ENCODE measurements at places on chromosomes 2 and 18.

- peak; percentile 60 for DNase-seq
These were observed 483 bp downstream of the OSBPL6 start for GRCh38 chr2:178194600-178195389.

DNA sequence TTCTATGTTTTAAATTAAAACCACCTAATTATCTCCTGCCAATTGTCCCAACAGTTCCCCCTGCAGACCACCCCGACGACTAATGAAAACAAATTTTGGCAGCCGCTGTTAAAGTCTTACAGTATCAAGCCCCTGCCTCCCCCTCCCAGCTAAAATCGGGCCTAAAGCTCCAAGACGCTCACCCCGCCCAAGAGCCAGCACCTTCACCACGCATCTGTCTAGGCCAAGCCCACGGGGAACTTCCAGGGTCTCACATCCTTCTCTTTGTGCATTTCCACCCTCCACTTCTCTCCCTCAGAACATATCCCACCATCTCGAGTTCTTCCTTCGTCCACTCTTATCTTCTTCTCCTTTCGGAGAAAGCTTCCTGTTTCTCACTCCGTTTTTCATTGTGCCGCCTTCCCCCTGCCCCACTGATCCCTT is 445 bp downstream of the PRPF40A start:
- peak; percentile 33 for DNase-seq

- DNase-seq = no peak
These were observed 61.0 kb downstream of the CRIM1 start for GRCh38 chr2:36416370-36417165.

DNA sequence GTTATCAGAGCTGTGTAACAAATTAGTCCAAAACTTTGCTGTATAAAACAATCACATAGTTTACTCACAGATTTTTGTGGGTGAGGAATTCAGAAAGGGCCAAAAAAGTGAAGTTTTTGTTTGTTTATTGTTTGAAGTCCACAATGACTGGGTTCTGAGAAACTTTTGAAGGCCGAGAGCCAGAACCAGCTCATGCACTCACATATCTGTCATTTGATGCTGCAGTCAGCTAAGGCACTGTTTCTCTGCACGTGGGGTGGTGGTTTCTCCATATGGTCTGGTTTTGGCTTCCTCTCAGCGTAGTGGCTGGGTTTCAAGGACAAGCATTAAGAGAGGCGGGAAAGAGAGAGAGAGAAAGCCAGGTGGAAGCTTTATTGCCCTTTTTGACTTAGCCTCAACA is 131.8 kb downstream of the TWIST2 start:
- peak; percentile 15 for DNase-seq

- no peak for DNase-seq
These were observed 130.5 kb upstream of the SLC1A4 start for GRCh38 chr2:64858541-64859311.

GRCh38 chr2:46816151-46816845 is 99.3 kb downstream of the MCFD2 start:
- no peak for DNase-seq

DNA sequence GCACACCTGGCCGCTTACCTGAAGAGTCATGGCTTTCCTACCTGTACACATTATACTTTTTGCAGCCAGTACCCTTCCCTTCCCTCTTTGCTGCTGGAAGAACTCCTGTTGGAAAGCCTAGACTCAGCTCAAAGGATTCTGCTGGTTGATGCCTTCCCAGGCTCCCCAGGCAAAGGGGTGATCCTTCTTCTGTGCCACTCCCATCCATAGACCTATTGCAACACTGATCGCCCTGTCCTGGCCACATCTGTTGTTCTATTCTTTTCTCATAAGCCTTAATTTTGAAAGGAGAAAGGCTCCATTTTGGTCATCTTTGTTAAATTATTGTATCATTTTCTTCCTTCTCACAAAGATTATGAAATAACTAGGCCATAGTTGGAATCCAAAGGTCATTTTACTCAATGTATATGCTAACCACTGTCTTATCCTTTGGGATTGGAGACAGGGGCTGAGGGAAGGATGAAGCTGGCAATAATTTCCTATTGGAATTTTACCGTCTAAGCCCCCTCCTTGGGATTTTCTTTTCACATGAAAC is 3.4 kb upstream of the PRKCE start:
- no peak for DNase-seq

GRCh38 chr2:118372886-118373830 is 284.9 kb downstream of the INSIG2 start:
- DNase-seq = peak; percentile 1

- DNase-seq = no peak
These were observed 37.6 kb downstream of the SFXN5 start for GRCh38 chr2:73033766-73034381.

DNA sequence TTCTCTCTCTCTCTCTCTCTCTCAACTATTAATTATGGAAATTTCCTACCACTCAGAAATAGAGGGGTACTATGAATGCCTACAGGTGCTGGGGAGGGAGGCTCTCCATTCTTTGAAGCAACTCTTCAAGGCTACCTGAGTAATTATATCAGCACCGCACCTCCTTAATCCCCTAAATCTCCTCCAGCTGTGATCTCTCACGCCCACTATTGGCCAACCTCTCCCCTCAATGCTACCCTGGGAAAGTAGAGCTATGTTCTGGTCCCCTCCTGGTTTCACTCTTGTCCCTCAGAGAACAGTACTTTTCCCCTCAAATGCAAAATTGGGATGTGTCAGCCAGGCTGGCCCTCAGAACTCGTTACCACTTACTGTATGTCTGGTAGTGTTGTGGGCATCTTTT is 1.6 kb downstream of the MOCOS start:
- no peak for DNase-seq

DNA sequence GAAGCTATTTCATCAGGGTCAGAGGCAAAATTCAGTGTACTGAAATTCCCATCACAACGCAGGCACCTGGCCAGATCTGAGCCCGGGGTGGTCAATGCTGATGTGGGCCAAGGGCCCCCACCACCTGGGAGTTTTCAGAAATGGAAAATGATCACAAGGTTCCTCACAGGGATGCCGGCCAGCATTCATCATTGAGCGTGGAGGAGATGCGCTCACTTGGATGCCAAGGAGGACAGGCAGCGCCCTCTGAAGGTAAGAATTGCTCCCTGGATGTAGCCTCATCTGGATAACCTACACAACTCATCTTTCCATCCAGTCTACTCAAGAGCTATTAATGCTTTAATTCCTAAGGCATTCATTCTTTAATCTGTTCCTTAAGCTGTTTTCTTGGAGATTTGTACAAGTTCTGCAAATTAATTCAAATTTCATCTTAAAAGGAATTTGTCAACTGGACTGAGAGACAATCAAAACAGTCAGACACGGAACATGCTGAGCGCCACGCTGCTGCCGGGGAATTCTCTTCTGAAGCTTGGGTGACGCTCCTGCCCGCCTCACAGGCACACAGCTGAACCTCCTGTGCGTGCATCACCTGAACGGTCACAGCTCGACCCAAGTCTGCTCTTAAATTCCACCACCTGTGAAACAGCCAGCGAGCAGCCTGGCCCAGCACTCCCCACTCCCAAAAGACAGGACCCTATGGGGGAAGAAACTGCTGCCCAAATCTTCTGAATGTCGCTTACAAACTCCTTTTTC is 206.7 kb downstream of the HDAC4 start:
- peak; percentile 5 for DNase-seq

- no peak for DNase-seq
These were observed 289.0 kb downstream of the RNF144A start for GRCh38 chr2:7206111-7206810.

GRCh38 chr2:111616651-111617218 is 267.3 kb downstream of the ANAPC1 start:
- DNase-seq = no peak

DNA sequence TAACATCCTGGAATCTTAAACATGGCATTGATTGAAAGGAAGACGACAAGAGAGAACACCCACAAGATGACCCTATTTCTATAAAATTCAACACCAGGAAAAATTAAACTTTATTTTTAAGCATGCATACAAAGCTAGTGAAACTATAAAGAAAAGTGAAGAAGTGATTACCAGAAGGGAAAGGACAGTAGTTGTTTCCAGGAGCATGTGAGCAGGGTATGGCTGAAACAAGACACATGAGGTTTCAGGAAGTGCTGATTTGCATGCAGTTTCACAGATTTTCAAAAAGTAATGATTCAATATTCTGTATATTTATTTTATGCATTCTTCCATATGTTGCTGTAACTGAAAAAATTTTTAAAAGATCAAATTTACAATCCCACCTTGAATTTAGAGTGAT is 24.6 kb upstream of the DAW1 start:
- DNase-seq = no peak

DNA sequence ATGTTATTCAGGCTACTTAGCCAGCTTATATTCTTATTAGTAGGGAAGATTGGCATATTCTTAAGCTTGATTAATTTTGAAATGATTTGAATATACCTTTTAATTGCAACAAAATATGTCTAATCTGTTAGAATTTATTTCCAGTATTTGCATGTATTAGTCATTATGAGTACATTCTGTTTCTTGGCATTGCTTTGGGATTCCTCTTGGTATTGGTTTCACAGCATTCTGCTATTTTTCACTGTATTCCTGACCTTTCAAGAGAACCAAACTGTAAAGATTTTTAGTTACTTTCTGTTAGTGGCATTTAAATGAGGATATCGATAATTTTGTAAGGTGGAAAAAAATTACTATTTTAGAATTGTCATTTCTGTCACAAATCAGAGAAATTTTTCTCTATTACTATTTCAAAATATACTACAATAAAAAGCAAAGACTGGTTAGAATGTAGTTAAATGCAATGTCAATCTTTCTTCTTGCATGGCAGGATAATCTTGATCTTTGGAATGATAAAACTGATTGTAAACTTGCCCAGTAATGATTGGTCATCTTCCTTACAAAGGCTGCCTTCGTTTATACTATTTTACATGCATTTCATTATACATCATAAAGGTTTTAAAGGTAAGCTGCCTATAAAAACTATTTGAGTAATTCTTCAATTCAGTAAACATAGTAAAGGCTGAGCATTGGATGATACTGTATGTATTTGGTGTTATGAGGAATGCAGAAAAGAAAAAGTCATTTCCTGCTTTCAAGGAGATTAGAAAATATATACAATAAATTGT is 86.1 kb downstream of the SLC4A10 start:
- DNase-seq = peak; percentile 23

- peak; percentile 28 for DNase-seq
These were observed 13.1 kb upstream of the NAB1 start for GRCh38 chr2:190635781-190636180.

DNA sequence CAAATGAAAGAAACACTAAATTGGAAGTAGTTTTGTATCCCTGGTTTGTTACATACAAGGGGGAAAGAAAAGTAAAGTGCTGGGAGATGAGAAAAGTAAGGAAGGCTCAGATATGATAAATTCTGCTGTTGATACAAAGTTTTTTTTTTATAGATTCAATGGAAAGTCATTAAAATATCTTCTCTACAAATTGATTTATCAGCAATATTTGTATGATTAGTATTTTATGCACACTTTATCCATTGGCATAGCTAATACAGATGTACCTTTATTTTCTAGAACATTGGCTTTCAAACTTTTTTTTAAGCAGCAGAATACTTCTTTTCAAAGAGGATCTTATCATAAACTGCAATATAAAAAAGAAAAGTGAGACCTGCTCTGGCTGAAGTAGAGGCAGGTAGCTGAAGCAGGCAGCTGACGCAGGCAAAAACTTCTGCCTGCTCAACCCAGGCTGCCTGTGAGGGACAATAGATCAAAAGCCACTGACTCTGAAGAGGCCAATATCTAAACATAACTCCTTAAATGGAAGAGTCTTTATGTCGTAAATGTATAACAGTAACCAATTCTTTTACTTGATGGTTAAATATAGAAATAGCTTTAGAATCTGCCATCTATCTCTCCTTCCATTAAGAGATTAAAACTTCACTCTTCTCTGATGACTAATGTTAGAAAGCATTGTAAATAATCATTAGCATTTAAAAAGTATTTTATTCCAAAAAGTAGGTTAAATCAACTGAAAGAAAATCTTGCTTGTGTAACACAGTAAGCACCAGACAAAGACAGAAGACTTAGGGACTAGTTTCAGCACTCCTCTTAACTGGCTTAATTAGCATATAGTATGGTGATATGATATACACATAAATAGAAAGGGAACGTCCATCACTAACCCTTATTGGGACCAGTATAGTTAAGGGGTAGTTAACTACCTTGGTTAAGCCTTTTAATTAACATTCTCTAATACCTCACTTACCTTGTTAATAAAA is 174.2 kb downstream of the SLC39A10 start:
- DNase-seq = no peak

DNA sequence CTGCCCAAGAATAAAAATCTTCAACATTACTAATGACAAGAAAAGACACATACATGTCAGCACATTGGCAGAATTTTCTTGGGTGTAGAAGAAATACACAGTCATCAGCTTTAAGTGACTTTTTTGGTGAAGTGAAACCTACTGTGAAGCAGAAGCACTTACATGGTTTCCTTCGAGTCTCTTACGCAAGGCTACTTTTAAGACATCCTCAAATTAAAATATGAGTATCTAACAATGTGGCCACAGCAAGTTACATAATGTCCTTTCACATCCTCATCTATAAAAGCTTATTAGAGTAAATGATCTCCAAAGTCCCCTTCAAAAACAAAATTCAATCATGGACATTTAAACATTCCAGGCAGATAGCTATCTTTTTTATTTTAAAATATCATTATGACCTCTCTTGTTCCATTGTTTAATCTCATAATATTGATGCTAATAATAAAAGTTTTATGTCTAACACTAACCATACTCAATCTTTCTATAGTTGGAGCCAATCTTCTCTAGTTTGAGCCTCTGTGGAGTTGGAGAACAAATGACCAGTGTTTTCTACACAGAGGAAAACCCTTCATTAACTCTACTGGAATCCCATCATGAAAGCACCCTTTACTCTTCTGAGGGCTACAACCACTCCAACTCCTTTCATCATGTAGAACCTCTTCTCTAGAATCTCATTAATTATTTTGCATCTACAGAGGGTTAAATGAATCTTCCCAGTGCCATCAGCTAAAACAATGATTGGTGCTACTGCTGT is 182.2 kb upstream of the ZFP36L2 start:
- no peak for DNase-seq

GRCh38 chr2:191190435-191190834 is 39.6 kb upstream of the STAT4 start:
- no peak for DNase-seq

GRCh38 chr2:105411720-105412407 is 13.0 kb upstream of the FHL2 start:
- no peak for DNase-seq

DNA sequence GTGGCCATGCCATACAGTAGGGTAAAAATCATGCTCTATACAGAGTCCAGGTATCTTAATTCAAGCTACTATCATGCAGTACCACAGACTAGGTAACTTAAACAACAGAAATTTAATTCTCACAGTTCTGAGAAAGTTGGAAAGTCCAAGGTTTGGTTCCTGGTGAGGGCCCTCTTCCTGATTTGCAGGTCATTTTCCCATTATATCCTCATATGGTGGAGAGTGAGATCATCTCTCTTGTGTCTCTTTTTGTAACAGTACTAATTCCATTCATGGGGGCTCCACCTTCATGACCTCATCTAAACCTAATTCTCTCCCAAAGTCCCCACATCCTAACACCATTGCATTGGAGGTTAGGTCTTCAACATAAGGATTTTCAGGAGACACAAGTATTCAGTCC is 335.0 kb upstream of the ACVR2A start:
- DNase-seq = no peak

GRCh38 chr2:86301009-86301408 is 36.4 kb downstream of the REEP1 start:
- DNase-seq = peak; percentile 6
